SJSA1 (cell line): ENCODE measurements at places on chromosomes 6 and 20.

GRCh38 chr6:123529843-123530242 is 106.9 kb downstream of the TRDN start:
- no peak for DNase-seq
- no peaks in the 10 kb centered on the region for H3K4me1 ChIP-seq
- H3K36me3 ChIP-seq = no peaks in the 10 kb centered on the region
- no peak overlapping the region for H3K27ac ChIP-seq

GRCh38 chr6:41092421-41093140 is 19.8 kb downstream of the NFYA start:
- peaks cover 96% of the 10 kb centered on the region for H3K36me3 ChIP-seq
- H3K4me3 ChIP-seq = no peak overlapping the region
- no peak overlapping the region for H3K27ac ChIP-seq
- no peaks in the 10 kb centered on the region for H3K27me3 ChIP-seq
- H3K4me1 ChIP-seq = peaks cover 3% of the 10 kb centered on the region; the same call in 1 of the 2 replicates

DNA sequence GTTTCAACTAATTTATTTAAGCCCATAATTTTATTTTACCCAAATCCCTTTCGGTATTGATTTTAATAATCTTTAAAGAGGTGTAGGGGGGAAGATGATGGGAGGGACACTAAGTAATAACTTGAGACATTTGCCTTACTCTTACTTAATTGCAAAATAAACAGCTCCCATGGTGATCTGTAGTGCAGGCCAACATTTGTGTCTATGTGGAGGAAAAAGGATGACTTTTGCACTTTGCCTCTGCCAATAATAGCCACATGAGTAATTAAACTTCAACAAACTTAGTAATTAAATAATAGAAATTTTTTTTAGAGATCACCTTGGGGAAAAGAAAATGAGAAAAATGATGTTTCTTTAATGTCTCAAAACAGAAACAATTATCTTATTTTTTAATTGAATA is 29.9 kb upstream of the CD2AP start:
- H3K27ac ChIP-seq = no peak overlapping the region
- no peaks in the 10 kb centered on the region for H3K36me3 ChIP-seq
- DNase-seq = no peak
- H3K27me3 ChIP-seq = no peaks in the 10 kb centered on the region
- H3K4me3 ChIP-seq = no peak overlapping the region

GRCh38 chr6:149884215-149884614 is 13.7 kb downstream of the RAET1E start:
- no peaks in the 10 kb centered on the region for H3K27me3 ChIP-seq
- H3K4me1 ChIP-seq = no peaks in the 10 kb centered on the region
- no peaks in the 10 kb centered on the region for H3K36me3 ChIP-seq
- no peak overlapping the region for H3K4me3 ChIP-seq
